CD4-positive, alpha-beta T cell treated with Interferon alpha-2 for 1 hour (primary cell): ENCODE measurements at places on chromosomes 5 and 9.

GRCh38 chr5:43121913-43122484 lies 1.3 kb downstream of the ZNF131 start:
- no peak for DNase-seq

- no peak for DNase-seq
Observed at GRCh38 chr5:1772634-1773033, 27.0 kb downstream of the MRPL36 start.

- no peak for DNase-seq
Observed at GRCh38 chr5:159787837-159788236, 128.4 kb upstream of the ADRA1B start.

DNA sequence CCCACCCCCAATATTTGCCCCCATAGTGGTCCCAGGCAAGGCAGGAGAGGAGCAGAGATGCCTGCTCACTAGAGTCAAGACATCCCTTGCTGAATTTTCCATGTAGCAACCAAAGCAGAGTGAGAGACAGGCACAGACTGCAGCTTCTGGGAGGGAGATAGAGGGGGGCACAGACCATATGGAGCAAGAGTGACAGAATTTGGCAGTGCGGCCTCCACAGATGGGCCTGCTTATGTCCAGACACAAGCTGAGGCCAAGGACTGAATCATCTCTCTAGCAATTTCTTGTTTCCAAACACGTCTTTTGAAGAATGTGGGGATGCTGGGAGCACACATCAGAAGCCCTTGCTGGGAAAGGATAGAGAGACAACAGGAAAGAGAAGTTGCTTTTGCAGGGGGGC lies 53.0 kb upstream of the ALDH1B1 start:
- no peak for DNase-seq
